Stimulated activated CD8-positive, alpha-beta memory T cell treated with anti-CD3 and anti-CD28 coated beads, Interleukin-2, amount 100 ng/mL, for 48 hours (primary cell): ENCODE measurements at places on chromosomes 4 and X.
A peak's percentile ranks its signal among the peaks of the same experiment; 100 is the strongest.

DNA sequence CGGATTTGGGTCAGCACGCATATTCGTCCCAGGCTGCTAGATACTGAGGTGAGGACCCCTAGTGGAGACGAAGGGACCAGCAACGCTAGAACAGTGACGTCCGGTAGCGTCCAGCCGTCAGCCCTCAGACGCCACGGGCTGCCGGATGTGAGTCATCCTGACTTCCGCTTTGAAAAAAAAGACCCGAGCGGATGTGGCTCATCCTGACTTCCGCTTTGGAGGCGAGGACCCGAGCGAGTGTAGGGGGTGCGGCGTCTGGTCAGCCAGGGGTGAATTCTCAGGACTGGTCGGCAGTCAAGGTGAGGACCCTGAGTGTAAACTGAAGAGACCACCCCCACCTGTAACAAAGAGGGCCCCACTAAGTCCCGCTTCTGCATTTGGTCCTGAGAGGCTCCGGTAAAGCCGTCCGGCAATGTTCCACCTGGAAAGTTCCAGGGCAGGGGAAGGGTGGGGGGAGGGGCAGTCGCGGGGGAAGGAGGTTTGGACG, at the start of gene MAGEB2:
Gene MAGEB2, plus strand, starts transcription at position 207 of the 487 bp plus-strand sequence. CDS start 3,018 bp downstream, outside the sequence.
- DNase-seq = no peak

DNA sequence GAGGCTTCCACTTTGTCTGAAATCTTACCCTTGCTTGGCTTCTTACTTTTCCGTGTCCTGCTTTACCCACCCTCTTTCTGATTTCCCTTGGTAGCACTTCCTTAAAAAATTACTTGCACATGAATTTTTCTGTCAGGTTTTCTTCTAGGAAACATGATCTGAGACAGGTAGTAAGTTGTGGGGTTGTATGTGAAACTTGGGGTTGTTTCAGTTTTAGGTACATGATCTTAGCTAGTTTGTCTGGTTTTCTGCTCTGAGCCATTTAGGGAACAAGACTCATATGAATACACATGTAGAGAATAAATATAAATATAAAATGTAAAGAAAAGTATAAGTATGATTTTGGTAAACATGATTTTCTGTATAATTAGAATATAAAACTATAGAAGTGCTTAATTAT, 17.4 kb upstream of the ARMCX2 start:
- no peak for DNase-seq

GRCh38 chr4:40840255-40840984, 90.7 kb downstream of the NSUN7 start:
- no peak for DNase-seq

DNA sequence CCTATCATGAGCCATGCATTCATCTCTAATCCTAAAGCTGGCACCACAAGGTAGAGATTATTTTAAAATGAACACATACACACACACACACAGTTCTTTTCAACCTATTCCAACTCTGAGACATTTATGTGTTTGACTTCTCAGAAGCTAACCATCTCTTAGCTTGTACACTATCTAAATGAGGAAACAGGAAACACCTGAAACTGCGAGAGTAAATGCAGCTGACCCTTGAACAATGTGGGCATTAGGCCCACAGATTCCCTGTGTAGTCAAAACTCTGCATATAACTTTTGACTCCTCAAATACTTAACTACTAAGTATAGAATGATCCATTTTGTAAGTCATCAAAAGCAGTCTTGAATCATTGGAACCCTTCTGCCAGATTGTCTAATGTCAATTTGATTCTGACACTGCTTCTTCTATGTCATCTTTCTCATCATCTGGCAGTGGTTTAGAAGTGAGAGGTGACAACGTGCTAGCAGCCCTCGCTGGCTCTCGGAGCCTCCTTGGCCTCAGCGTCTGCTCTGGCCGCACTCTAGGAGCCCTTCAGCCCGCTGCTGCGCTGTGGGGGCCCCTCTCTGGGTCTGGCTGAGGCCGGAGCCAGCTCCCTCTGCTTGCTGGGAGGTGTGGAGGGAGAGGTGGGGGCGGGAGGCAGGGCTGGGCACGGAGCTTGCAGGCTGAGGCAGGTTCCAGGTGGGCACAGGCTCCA, 21.4 kb upstream of the IL15 start:
- no peak for DNase-seq

GRCh38 chr4:10106421-10107039, 10.1 kb downstream of the WDR1 start:
- DNase-seq = no peak

- DNase-seq = no peak
Observed at GRCh38 chrX:49876750-49877149, 2.5 kb upstream of the USP27X start.

DNA sequence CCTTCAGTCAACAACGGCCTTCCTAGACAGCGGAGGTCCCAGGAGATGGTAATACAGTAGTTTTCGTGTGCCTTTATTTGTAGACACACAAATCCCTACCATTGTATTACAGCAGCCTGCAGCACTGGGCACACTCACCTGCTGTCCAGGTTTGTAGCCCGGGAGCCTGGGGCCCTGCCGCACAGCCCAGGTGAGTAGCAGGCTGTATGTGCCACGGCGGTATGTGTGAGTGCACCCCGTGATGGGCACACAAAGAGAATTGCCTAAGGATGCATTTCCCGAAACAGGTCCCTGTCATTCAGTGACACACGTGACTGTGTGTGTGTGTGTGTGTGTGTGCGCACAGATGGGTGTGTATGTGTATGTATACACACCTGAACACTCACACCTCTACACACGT, 8.1 kb upstream of the SLC25A6 start:
- DNase-seq = no peak

DNA sequence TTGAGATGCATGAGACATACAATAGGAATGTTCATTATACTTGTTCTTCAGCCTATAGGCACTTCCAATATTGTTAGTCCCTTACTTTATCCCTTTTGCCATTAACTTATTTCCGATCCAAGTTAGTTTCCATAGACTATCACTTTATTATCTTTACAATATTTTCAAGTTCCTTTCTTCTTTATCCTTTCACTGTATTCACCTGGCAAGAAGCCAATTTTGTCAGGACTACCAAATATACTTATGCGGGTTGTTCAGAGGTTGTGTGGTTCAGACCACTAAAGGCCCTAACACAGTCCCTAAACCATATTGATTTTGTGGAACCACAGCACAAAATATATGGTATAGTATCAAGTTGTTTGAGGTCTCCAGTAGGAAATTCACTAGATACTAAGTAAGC, 245.0 kb upstream of the HTR2C start:
- no peak for DNase-seq

GRCh38 chr4:51878431-51878830, 35.5 kb downstream of the DCUN1D4 start:
- no peak for DNase-seq

GRCh38 chr4:4559596-4559995, 17.7 kb upstream of the STX18 start:
- no peak for DNase-seq

DNA sequence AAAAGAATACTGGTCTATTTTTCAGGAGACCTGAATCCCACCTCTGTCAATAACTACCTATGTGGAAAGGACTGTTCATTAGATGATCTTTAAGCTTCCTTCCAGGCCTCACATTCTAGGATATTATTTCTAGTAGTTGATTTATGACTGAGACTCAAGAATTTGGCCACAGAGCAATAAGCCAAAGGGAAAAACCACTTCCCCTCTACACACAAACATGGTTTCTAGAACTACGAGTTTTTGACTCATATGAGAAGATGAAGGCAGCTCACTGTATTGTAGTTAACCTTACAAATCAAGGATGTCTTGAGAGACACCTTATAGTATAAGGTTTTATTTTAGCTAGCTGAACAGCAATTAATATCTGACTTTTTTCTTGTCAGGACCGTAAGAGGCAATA, 36.9 kb upstream of the GDPD2 start:
- no peak for DNase-seq

DNA sequence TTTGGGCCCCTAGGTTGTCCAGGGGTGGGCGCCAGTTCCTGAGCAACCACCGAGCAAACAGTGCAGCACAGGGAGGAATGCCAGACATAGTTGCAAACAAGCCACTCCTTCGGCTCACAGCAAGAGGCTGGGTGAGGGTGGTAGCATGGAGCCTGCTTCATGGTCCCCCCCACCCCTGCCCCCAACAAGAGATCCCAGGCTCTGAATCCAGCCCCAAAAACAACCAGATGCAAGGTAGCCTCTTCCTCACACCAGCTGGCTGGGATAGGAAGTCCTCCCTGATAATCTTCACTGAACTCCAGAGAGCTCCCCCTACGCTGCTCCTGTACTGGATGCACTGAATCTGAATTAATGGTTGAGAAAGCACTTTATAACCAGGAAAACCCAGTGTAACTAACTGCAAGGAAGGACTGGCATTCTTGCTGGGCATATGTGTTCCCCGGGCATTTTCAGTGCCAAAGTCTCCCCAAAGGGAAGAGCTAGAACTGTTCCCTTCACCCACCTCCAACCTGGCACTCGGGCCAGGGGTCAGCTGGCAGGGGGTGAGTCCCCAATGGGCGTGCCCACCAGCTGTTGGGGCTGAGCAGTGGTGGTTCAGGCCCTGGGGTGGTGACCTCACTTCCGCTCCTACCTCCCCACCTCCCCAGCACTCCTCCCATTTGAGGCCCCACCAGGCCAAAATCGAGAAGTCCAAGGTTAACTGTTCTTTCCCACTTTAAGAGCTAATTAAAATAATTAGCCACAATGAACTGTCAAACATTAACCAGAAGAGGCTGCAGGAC, 1.5 kb downstream of the ELF4 start:
- no peak for DNase-seq

DNA sequence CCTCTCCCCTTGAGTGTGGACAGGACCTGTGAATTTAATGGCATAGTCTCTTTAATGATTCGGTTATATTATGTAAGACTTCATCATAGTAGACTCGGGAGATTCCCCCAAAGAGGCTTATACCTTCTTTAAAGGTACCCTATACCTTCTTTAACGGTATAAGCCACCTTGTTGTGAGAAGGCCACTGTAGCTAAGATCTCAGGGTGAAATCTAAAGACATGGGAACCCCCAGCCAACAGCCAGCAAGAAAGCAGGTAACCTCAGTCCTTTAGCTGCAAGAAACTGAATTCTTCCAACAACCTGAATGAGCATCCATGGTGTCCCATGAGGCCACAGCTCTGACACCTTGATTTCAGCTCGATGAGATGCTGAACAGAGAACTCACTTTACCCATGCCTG, 931 bp downstream of the DDX60 start:
- no peak for DNase-seq

- DNase-seq = no peak
Observed at GRCh38 chr4:9861561-9861960, 80.1 kb downstream of the DRD5 start.

DNA sequence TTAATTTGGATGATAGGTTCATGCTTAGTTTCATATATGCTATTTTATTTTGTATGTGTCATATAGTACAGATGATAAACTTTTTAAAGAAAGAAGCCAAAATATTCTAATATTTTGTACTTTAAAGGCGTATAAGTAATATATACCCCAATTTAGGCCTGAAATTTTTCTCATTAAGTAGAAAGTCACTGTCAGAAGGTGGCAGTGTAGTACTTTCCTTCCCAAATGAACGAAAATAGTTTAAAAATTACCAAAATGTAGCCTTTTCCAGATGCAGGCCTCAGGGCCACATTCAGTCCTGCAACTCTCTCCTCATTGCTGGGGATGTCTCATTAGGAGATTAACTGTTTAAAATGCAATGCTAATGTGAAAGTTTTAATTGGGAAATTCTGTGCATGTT, 1263.6 kb downstream of the C4orf33 start:
- no peak for DNase-seq

GRCh38 chr4:126113058-126113457, 798.3 kb downstream of the FAT4 start:
- no peak for DNase-seq

DNA sequence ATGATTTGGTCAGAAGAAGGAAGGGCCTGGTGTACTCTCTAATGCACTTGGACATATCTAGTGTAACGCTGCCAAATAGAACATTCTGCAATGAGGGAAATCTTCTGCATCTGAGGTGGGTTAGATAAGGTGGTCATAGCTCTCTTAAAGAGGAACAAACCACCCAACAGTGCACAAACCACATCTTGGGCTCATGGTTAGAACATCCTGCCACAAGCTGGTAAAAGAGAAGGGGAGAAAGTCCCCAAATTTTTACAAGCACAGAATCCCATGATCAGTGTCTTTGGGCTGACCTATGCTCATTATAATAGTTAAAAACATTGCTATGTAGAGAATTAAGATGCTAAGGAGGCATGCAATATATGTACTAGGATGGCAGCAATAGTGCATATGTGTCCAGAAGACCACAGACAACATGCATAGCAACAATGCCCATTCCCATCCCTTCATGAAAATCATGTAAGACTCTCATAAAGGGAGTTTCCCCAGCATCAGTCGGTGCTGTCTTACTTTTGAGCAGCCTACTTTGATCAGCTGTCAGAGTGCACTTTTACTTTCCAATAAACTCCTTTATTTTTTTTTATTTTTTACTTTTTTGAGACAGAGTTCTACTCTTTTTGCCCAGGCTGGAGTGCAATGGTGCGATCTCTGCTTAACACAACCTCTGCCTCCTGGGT, 99.7 kb upstream of the SLC7A11 start:
- no peak for DNase-seq

DNA sequence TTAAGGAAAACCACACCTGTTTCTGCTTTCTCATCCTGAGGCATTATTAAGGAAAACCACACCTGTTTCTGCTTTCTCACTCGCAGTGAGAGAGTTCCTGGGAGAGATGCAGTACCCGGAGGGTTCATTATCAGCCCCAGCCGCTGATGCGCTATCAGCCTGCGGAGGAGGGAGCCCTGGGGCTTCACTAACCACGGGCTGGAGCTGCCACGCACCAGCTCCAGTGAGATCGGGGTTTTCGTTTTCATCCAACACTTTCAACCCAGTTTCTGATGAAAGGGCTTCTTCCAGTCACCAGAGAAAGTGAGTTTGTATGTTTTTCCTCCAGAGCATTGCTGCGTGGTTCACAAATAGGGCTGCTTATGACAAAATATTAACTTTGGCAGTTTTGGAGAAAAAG, 93.2 kb upstream of the PRKX start:
- DNase-seq = no peak

- DNase-seq = no peak
Observed at GRCh38 chr4:130185123-130185522, 1089.2 kb downstream of the C4orf33 start.

DNA sequence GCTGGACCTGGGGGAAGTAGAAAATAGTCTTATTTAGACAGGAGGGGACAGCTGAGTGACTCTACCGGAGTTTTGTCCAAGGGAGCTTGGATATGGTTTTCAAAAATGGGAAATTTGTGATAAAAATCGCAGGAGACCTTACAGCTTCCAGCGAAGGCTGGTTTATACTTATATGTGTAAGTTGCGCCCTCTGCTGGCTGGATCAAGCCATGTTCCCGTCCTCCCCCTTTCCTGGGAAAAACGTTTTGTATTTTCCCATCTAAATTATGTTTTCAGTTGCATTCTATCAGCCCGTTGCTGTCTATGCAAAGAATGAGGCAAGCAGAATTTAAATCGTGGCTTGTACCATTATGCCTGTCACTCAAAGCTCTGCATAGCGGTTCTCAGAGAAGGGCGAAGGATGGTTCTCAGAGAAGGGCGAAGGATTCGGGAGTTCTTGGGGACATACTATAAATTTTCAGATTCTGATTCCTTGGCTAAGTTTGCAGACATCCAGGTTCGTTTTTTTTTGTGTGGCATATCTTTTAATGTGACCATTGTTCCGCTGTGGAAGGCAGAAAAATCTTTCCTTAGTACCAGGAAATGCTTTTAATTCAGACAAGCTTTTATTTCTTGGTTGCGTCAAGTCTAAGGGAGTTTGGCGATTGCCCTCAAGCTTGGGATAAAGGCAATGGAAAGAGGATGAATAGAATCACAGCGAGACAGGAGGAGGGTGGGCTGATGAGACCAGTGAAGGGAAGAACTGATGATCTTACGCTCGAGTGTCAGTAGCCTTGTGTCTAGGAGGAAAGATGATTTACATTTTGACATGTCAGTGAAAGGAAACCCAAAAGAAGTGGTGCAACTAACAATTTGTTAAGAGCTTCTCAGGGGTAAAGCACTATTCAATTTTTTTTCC, 128.5 kb upstream of the ARX start:
- DNase-seq = peak; percentile 1
